Ovary (tissue), 10 donors: ENCODE measurements at places on chromosomes 1 and 21. TPM values are rescaled to one million over a fixed set of nuclear protein-coding genes. Genes with fewer than 3 reads are reported as not detected.

Gene AMY2A
- 0.87 TPM for total RNA-seq

Gene GJB4
- not detected for total RNA-seq

Gene HSD3B1
- total RNA-seq, result not detected

Gene NBPF26
- total RNA-seq, result 10.3 TPM

Gene RAB25
- total RNA-seq, result 0.76 TPM

Gene TSSK3
- total RNA-seq, result 3.4 TPM

Gene CR1L
- total RNA-seq, result not detected

Gene BEND5
- 11.8 TPM for total RNA-seq

Gene TMOD4
- not detected for total RNA-seq

Gene UBXN10
- 3.8 TPM for total RNA-seq

Gene UBE2U
- not detected for total RNA-seq

Gene SEC22B
- total RNA-seq, result 20.3 TPM

Gene NBPF12
- total RNA-seq, result 15.9 TPM

Gene CFHR3
- total RNA-seq, result 0.65 TPM

Gene TNFSF18
- 0.10 TPM for total RNA-seq

Gene FCGR3A
- total RNA-seq, result 4.7 TPM

Gene TSPAN1
- total RNA-seq, result 26.9 TPM

Gene RGS1
- total RNA-seq, result 56.4 TPM

Gene SOX13
- 32.6 TPM for total RNA-seq

Gene CYB561D1
- total RNA-seq, result 11.7 TPM
